ENCODE measurements at places on chromosomes 2 and 18.

DNA sequence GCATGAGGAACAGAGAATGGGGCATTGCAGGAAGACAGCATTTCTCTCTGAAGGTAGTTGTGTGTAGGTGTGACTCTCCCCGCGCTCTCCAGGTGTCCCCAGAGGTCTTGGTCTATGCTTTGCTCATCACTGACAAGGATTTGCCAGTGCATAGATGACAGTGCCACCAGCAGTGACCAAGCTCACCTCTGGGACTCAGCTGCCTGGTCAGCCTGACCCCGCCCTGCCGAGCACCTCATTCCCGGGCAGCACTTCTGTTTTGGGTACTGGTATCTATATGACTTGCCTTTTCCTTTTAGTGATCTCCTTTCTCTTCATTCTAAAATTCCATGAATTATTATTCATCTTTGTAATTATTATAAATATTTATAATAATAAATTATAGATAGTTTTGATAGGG lies 59.1 kb downstream of the GBX2 start:
- no peak for DNase-seq

DNA sequence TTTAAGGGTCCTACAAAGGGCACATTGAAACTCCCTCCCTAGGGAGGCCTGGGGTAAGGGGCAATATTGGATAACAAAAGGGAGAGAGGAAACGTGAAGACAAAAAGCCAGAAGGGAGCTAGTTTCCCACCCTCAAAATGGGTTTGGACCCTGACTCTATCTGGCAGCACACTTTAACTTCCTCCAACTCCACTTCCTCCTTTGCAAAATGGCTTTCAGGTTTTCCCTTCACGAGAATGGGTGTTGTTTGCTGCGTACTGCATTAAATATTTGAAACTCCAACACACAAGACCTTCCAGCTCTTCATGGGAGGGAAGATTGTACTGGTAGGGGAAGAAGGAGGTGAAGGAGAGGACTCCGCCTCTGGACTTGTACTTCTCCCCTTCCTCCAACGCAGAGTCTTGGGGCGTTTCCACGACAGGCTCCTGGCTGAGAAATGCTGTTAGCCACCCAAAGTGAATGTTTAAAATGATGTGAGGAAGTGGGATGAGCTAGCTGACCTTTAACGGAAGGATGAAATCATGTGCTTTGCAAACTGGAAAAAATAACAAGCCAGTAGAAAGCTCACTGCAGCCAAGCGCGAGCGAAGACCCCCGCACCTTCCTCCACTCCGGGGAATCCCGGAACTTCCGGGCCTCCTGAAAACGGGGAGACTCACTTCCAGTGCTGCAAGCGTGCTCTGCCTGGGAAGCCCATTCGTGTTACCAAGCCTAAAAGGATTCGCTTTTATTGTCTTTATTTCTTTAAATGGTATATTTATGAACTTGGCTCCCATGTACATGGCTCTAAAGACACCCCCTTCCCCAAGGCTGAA lies 85.6 kb downstream of the VIT start:
- DNase-seq: no peak

- DNase-seq: no peak
Measured at GRCh38 chr2:232833830-232834229, 36.2 kb upstream of the SNORC start.

DNA sequence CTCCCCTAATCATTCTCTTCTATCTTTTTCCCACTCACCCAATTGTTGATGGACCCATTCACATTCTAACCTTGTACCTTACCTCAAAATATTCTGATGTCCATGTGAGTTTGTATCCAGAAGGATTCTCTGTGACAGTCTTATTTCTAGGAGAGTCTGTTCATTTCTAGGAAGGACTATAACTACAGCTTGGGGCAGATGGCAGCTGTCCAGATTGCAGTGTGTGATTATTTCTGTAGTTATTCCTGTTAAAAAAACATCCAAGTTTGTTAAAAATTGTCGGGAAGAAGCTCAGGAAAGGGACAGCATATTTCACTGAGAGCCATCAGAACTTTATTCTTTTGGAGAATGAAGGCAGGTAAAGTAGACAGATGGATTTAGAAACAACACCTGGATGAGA lies 142.6 kb downstream of the RAPGEF4 start:
- DNase-seq: no peak

DNA sequence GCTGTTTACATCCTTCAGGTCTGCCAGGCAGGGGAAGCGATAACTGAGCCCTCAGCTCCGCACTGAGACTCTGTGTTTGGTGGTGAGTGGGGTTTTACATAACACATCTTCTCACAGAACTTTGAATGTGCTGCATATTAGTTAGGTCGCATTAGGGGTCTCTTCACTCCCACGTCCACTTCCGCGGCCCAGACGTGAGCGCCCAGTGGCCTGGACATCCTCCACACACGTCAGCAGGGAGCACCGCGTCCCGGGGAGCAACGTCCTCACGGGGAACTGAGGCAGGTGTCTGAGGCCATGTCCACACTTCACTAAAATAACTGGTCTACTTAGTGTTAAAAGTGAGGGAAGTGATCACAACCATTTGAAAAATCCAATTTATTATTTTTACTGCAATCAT lies 100.4 kb upstream of the SATB2 start:
- no peak for DNase-seq

DNA sequence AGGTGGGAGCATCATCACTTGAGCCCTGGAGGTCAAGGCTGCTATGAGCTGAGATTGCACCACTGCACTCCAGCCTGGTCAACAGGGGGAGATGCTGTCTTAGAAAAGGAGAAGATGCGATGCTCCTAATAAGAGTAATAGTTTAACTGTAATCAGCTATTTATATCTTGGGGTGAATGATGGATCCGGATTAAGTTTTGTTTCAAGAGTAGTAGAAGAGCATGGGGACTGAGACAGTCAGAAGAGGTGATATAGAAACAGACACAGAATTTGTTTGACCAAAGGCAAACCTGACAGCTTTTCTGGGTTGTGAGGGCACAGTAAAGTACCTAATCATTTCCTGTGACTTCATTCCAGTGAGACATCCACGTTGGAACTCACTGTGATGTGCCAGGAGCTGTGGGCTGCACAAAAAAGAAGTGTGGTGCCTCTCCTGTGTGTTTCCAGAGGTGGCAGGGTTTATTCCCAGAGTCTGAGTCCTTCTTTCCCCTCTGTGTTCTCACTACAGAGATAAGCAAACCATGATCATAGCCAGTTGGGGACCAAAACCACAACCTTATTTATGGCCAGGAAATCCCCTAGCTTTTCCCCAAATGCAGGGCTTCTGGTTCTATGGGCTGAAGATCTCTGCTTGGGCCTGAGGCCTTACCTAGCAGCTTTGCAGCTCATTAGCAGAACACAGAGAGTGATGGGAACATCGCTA lies 113.7 kb downstream of the XRCC5 start:
- DNase-seq: no peak

DNA sequence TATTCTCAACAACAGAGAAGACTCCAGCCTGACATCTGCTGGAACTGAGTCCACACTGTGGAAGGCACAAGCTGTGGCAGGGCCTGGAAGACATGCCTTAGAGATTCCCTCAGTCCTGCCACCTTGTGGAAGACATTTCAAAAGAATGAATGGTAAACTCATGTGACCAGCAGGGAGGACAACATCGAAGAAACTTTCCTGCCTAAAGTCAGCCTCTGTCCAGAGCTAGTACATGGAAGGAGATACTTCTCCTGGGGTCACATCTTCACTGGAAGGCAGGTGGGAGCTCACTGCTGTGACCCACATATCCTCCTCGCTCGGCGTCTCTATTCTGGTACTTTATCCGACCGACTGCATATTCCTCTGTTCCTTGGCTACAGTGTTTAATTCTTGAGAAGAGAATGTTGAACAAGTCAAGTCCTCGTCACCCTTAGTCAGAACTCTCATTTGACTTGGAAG lies 59.5 kb downstream of the PUM2 start:
- DNase-seq: no peak

GRCh38 chr2:98485453-98485755 lies 40.7 kb downstream of the INPP4A start:
- no peak for DNase-seq

DNA sequence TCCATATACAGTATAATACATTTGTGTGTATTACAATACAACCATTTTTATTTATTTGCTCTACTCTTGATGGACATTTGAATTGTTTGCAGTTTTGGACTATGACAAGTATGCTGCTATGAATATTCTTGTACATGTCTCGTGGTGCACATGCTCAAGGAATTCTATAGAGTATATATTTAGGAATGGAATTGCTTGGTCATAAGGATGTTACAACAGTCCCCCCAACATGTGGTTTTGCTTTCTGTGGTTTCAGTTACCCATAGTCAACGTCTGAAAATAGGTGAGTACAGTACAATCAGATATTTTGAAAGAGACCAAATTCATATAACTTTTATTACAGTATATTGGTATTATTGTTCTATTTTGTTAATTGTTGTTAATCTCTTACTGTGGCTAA lies 24.1 kb upstream of the PLEKHM3 start:
- no peak for DNase-seq

GRCh38 chr18:5543036-5543680 lies 639 bp downstream of the EPB41L3 start:
- DNase-seq: no peak

GRCh38 chr2:21234464-21235120 lies 110.8 kb downstream of the TDRD15 start:
- DNase-seq: no peak

DNA sequence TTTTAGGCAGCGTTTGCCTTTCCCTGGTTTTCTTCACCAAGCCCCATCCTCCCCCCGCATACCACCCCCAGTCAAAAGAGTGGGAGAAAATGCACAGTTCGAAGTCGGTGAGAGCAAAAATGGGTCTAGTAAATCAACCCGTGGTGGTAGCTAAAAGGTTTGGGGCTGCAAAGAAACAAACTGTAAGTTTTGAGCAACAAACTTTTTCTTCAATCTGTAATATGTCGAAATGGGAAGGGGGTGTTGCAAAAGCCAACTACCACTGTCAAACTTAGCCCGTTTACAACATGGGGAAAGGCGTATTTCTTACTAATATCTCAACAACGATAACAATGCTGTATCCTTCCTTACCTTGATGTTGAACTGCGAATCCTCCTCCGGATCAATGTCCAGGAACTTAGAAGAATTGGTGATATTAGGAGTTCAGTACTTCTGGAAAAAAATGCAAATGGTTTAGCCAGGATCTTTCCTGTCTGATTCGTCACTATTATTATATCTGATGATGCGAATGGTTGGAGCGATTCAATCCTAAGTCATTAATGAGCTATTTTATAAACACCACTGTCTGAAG lies 2.4 kb upstream of the SATB2 start:
- DNase-seq: no peak

DNA sequence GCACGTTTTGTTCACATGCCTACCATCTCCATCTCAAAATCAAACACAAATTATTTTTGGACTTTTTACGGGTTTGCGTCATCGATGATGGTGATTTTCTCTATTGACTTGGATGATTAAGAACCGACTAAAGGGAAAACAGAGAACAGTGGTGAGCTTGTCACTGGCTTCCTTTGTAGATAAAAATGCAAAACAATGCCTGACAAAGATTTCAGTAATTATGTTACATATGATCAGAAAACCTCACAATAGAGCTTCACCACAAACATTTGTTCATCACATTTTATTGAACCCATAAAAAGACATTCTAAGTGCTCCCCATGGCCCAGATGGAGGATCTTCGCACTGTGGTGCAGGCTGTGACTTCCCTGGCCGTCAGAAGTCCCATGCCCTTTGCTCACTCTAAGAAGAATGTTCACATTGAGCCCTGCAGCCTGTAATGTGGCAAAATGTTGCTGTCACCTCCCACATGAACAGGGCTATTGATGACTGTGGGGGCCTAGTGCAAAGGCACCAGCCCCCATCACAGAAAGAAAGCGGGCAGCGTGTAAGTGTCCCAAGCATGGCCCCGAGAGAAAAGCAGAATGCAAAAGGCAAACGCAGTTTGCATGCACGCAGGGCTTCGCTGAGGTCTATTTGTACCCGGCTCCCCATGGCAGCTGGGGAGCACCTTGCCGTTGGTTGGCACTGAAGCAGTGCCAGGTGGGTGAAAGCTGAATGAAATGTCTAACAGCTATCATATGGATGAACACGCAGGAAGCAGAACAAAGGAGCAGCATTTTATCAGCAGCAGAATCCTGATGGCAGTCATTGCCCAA lies 60.6 kb downstream of the BCL2 start:
- no peak for DNase-seq

DNA sequence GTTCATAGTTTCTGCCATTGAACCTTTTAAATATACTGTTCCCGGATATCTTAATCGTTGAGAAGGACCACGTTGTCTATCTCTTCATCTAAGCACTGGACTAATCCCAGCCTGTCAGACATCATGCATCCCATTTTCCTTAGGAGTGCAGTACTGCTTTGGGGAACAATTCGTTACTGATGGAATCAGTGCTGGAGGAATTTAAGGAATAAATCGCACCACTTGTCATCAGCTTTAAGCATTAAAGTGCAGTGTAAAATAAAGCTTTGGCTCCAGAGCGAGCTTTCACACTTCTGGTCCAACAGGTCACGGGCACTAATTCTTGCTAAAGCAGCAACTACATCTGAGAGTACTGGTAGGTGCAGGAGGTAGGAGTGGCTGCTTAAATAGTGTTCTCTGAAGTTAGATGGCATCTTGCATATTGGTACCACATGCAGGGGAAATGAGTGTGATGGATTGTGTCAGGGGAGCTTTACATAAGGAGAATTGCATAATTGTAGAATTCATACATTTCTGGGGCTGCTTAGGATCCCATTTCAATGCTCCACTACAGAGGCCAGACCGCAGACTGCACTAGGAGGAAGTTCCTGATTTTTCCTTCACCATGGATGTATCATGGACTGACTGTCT lies 105.7 kb upstream of the RASGRP3 start:
- no peak for DNase-seq

- no peak for DNase-seq
Measured at GRCh38 chr2:67260343-67261277, 136.5 kb upstream of the ETAA1 start.

DNA sequence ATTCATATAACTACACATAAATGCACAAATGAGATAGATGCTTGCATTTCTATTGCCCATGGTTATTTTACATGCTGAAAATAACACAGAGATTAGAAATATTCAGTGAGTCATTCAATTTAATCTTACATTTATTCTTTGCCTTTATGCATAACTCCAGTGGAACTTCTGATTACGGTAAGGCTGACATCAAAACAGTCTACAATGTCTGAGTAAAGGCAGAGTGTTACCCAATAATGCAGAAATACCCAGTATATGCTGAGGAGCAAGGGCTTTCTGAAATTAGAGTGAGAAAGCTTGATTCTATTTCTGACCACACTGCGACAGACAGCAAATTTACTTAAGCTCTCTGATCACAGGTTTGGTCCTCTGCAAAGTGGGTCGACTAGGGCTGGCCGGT lies 9.2 kb downstream of the NMI start:
- DNase-seq: no peak

- no peak for DNase-seq
Measured at GRCh38 chr2:199147216-199147615, 310.5 kb downstream of the SATB2 start.

GRCh38 chr18:31979714-31980113 lies 36.8 kb upstream of the TRAPPC8 start:
- DNase-seq: no peak

GRCh38 chr2:196131384-196131937 lies 39.9 kb downstream of the STK17B start:
- DNase-seq: peak; percentile 63

GRCh38 chr2:231696004-231696367 lies 12.3 kb upstream of the PTMA start:
- DNase-seq: no peak
